ENCODE measurements at places on chromosomes 12 and 14. TPM values are rescaled to one million over a fixed set of nuclear protein-coding genes. Genes with fewer than 3 reads are reported as not detected.

MYG1 gene
- total RNA-seq: 52.0 TPM

CCDC38 gene
- total RNA-seq: not detected

OTOGL gene
- total RNA-seq: under 0.01 TPM

NPAS3 gene
- 0.26 TPM for total RNA-seq

WNT1 gene
- not detected for total RNA-seq

LHX5 gene
- total RNA-seq: not detected

IFNG gene
- not detected for total RNA-seq

Measured in fibroblast of lung (primary cell).